Spinal cord (tissue), 10 donors: ENCODE measurements at places on chromosomes 7 and 10. TPM values are rescaled to one million over a fixed set of nuclear protein-coding genes. Genes with fewer than 3 reads are reported as not detected.

The C10orf67 gene
- 0.69 TPM for total RNA-seq

The ABCB4 gene
- total RNA-seq, result 1.7 TPM

The PON1 gene
- 0.61 TPM for total RNA-seq

- no peak for DNase-seq
Observed at GRCh38 chr7:138025215-138026186, 23.6 kb upstream of the CREB3L2 start.

DNA sequence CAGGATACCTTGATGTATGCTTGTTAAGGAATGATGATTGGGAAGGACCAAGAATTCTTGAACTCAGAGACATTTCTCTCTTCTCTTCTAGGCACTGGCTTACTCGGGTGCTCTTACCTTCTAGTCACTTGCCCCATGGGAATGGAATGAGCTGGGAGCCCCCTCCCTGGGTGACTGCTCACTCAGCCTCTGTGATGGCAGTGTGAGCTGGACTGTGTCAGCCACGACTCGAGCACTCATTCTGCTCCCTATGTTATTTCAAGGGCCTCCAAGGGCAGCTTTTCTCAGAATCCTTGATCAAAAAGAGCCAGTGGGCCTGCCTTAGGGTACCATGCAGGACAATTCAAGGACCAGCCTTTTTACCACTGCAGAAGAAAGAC lies 10.7 kb downstream of the ZDHHC16 start:
- no peak for DNase-seq

DNA sequence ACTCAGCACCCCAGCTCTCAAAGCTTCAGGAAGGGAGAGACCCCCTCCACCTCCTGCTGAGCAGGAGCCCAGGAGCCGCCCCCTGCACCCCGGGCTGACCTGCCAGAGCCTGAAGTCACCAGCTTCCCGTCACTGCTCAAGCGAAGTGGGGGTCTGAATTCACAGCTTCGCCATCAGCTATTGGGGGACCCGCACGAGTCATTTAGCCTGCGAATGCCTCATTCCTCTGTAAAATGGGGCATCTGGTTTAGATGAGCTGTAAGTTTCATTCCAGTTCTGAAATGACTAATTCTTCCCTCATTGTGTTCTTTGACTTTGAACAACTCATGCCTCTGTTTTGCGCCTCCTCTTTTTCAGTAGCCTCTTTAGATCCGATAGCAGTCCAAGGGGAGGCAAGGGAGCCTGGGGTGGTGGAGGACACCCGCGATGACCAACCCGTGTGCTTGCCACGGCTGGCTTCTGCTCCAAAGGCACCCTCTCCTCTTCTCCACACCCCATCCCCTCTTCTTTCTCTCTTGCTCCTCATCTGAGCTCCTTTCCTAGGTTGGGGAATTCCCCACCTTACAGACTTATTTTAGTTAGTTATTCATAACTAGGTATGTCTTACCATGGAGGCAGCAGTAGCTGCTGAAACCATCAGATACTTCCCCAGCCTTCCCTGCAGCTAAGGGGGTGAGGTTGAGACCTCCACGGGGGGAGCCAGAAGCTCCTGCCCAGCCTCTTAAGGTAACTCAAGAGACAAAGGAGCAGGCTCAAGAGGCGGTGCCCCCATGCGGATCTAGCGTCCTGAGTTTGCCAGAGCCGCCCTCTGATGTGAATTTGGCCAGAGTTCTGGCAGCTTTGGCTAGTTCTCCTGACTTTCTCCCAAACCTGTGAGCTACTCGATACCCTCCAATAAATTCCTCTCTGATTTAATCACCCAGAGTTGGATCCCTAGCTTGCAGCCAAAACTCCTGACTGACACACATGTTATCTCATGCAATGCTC lies 47.7 kb downstream of the RBM17 start:
- no peak for DNase-seq

DNA sequence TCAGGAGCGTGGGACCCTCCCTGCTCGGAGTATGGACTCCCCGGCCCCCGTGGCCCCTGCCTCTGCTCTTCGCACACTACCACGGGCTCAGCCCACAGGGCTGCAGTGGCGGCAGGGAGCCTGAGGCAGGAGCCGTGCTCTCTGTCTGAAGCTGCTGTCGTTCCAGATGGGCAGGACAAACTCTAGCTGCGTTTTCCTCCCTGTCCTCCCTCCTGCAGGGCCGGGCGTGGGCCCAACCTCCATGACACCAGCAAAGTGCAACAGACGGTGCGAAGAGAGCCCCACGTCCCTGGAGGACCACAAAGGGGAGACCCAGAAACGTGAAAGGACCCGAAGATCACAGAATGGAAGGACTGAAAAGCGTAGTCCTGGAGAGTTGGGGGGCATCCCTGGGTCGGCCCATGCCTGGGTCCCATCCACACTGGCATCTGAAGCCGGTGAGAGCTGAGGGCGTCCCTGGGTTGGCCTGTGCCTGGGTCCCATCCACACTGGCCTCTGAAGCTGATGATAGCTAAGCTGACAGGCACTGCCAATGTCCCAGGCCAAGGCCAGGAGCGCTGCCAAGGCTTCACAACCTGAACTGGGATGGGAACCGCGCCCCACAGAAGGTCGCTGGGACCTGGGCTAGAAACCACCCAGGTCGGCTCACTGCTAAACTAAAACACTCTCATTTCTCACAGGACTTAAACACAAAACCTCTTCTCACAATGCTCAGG lies 267.0 kb downstream of the MAD1L1 start:
- no peak for DNase-seq

The LRRC18 gene
- total RNA-seq, result not detected
